ENCODE measurements at places on chromosomes 7 and 10.
A peak's percentile ranks its signal among the peaks of the same experiment; 100 is the strongest.

DNA sequence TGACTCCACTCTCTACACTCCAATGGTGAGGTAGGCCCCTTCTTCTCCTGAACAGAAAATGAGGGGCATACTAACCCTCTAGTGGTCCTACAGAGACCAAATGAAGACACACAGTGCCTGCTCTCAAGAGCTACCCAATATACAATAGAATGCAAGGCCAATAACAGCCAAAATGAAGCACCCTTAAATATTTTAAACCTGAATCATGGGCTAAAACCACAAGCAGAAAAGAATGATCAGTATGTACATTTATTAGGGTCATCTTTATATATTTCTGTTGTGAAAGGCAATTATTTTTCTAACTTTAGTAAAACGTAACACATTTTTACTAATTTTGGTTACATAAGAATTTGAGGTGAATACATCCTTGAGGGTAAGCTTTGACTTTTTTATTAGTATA lies 49.9 kb upstream of the COL1A2 start:
- no peak for DNase-seq

DNA sequence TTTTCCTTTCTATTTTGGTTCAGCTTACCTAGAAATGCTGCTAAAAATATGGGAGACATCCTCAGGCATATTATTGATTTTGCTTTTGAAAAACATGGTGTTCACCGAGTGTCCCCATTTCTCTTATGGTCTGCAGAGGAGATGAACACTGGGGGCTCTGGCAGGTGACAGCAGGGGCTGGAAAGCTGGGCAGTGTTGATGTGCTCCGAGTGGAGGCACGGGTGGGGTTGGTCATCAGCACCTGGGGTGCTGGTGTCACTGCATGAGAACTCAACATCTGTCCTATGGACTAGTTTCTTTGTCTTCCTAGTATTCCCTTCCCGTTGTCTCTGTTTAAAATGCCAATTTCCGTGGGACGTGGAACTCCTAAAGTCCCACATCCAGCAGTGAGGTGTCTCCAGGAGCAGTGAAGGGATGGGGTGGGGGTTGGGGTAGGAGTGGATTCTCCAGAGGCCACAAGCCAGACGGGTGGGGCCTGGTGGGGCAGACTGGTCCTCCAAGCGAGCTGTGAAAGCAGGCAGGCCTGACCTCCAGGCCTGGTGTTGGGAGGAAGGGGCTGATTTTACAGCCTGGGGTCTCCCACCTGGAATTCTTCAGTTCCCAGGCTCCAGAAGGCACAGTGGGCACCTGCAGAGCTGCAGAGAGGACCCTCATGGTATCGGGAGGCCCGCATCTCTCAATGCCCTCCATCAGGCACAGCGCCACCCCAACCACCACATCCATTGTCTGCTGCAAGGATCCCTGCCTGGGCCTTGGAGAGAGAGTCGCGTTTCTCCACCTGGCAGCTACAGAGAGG lies 24.4 kb downstream of the ZNF775 start:
- no peak for DNase-seq

DNA sequence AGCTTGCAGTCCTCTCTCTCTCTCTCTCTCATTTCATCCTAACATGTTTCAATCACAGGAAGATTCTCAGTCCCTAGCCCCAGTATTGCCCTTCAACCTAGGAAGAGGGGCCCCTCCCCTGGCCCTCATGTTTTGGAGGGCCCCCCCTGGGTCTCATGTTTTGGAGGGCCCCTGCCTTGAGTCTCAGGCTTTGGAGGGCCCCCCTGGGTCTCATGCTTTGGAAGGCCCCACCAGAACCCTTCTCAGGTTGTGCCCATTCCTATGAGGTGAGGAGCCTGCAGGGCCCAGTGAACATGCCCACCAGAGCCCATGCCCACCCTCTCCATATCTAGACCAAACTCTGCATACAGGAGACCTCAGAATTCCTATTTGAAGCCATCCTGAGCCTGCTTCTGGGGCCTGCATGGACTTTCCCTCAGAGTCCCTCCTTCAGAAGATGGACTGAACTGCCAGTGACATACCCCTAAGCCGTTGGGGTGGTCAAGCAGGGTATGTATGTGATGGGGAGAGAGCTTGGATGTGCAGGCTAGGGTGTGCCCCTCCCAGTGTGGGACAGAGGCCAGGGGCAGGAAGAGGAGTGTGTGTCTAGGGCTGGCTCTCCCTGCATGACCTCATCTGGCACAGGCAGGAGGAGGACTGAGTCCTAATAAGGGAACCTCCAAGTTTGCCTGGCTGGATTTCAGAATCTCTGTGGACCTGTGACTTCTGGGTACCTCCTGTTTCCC lies 8.1 kb upstream of the VDAC2 start:
- no peak for DNase-seq

DNA sequence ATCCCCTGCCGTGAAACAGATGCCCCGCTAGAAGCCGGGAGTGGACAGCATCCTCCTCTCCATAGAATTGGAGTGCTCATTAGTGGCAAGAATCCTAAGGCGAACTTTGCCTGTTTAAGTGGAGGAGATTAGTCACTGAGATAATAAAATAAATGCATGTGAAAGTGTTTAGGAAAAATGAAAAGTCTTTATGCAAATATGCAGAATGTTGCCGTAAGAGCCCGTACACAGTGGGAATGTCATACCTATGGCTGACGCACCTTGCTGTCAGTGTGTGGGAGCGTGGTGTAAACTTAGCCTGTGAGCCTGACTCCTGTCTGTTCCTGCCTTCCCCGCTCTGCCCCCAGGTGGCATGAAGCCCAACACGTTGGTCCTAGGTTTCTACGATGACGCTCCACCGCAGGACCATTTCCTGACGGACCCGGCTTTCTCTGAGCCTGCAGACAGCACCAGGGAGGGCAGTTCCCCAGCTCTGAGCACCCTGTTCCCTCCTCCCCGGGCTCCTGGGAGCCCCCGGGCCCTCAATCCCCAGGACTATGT lies 1.7 kb upstream of the TRIP6 start:
- DNase-seq, result no peak

DNA sequence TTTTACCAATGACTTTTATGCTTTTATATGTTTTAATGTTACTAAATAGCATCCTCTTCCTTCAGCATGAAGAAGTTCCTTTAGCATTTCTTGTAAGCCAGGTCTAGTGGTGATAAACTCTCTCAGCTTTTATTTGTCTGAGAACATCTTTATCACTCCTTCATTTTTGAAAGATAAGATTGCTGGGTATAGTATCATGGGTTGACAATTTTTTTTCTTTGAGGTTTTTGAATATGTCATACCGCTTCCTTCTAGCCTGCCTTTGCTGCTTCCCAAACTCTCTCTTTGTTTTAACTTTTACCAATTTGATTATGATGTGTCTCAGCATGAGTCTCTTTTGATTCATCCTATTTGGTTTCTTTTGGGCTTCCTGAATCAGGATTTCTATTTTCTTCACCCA lies 108.2 kb upstream of the KAT6B start:
- no peak for DNase-seq

- no peak for DNase-seq
Measured at GRCh38 chr10:131769571-131770410, 131.0 kb upstream of the PPP2R2D start.

- DNase-seq, result no peak
Measured at GRCh38 chr10:59977486-59977885, 71.1 kb upstream of the CCDC6 start.

DNA sequence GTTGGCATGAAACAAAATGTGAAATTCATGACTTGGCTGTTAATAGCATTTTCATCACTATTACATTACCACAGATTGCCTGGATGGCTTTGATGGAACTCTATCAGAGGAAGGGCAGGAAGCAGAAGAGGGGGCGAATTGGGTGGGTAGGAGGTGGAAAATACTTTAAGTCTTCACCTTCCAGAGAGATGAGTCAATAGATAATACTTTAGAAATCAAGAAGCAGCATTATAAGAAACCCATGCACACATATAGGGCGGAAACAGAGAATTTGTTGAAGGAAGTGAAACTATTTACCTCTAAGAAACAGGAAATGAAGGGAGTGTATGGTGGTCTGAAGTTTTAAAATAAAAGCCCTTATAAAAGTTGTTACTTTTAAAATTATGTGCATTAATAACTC lies 152.1 kb upstream of the TARP start:
- no peak for DNase-seq

DNA sequence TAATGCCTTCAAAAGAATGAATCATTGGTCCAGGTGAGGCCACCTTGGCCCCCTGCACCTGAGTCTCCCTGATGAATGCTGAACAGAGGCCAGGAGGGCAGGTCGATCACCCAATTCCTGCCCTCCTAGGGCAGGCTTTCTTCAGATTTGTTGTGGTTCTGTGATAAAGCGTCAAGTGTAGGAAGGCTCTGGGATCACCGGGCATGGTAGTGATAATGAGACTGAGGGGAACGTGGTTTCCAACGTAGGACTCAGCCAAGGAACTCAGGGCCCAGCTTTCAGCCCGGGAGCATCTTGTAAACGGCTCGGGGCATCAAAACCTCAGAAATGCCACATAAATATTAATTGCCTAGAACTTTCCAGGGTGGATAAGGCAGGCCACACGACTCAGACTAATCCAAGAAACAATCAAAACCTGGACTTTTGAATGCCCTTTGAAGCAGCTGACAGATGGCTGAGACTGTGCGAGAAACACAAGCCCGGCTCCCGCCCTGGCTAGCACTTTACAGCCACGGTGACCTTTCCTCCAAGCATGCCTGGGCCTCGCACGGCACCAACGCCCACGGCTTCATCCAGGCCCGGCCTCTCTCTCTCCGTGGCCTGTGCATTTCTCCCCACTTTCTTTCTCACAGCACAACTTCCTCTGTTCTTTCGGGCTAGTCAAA lies 239.3 kb upstream of the GRB10 start:
- DNase-seq, result no peak

DNA sequence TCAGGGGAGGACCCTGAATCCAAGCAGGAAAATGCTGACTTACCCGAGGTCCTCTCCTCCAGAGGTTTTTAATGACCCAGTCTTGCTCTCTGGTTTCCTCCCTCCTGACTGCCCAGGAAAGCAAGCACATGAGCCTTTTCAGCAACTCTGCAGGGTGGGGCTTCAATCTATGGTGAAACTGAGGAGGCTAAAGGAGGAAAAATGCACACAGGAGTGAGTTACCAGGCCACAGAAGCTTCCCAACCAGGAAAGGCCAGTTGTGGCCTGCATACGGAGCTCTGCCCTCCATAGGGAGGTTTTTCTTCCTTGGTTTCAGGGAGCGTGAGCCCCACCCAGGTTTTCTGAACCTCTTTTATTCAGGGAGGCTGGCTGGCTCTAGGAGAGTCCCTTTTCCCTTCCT lies 14.1 kb upstream of the DLG5 start:
- DNase-seq, result no peak

GRCh38 chr7:2046581-2047565 lies 185.9 kb downstream of the MAD1L1 start:
- DNase-seq, result peak; percentile 5

GRCh38 chr10:22285130-22285529 lies 31.1 kb upstream of the COMMD3 start:
- DNase-seq, result no peak

GRCh38 chr7:27187475-27188385 lies 2.7 kb upstream of the HOXA11 start:
- peak; percentile 11 for DNase-seq

Measured in activated naive CD4-positive, alpha-beta T cell treated with anti-CD3 and anti-CD28 coated beads, Interleukin-2, amount 50 U/mL, for 16 hours (primary cell).